ENCODE measurements at places on chromosomes 13 and 19.

DNA sequence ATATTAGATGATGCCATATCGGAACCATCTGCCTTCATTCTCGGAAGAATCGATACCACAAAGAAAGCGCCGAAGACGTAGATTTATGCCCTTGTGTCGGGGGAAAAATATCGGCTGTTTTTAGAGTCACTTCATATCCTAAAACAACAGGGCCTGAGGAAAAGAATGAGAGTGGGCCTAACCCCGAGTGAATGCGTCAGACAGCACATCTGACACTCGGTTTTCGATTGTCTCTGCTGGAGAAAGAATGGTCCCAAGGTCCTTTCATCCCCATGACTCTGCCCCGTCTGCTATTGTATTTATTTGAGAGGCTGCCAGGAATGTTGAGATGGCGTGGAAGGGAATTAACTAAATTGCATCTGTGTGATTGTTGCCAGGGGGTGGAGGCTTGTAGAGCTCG is 46.1 kb downstream of the CHST8 start:
- DNase-seq = no peak

DNA sequence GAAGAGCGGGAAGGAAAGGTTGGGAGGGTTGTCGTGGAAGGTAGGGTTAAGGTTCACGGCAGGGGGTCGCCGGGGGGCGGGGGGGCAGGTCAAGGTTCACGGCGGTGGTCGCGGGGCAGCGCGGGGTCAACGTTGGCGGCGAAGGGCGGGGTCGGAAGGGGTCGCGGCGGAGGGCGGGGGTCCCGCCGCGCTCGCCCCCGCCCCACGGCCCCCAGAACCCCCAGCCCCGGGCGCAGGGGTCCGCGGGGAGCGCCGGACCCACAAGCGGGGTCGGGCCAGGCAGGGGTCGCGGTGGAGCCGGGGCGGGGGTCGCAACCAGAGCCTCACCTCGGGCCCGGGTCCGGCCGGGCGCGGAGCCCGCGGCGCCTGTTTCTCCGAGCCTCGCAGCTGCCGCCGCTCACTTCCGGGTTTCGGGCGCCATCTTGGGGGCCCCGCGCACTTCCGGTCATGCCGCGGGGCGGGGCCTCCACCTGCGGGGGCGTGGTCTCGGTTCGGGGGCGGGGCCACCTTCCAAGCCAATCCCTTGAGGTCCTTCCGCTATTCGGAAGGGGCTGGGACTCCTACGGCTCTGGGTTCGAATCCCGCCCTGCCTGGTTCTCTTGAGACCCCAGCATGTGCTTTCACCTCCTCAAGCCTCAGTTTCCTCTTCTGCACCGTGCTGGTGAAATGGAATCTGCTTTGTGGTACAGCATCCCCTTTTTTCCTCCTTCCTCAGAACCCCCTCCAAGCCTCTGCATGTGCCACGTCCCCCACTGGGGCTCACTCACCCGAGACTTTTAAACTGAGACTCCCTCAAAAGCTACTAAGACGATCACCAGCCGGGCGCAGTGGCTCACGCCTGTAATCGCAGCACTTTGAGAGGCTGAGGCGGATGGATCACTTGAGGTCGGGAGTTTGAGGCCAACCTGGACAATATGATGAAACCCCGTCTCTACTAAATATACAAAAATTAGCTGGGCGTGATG is at the start of gene SBNO2:
Gene SBNO2, minus strand, starts transcription at position 424 of the 965 bp plus-strand sequence. CDS start 19,992 bp downstream, outside the sequence.
- DNase-seq = peak; percentile 79

- DNase-seq = no peak
These were observed 25.5 kb upstream of the MCF2L start for GRCh38 chr13:112943309-112944125.

- DNase-seq = no peak
These were observed 505 bp downstream of the PAF1 start for GRCh38 chr19:39390451-39390750.

DNA sequence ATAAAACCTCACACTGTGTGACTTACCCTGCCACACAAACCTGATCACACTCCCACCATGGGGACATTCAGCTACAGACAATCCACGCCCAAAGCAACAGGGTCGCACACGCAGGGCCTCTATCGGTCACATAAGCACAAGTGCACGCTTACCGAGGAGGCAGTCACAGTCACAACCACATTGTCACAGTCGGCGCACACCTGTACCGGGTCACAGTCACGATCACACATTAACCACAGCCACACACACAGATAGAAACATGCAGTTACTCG is 579 bp downstream of the ZNF566 start:
- DNase-seq = peak; percentile 15

GRCh38 chr13:52446265-52446664 is 4.2 kb downstream of the VPS36 start:
- DNase-seq = no peak

- no peak for DNase-seq
These were observed 5.4 kb downstream of the SOX21 start for GRCh38 chr13:94706843-94707399.

DNA sequence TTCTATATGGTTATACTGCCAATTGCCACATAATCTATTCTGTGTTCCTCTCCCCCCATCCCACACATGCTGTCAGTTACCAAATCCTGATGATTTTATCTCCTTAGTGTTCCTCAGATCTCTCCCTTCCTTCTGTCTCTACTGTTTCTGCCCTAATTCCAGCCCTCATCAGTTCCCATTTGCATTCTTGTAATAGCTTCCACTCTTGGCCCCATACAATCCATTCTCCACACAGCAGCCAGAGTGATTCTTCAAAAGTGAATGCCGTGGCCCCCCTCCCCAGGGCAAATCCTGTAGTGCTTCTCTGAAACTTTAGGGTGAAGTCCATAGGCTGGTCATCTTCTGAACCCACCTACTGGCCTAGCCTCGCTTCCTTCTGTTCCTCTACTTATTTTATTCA is 114.4 kb downstream of the ZAR1L start:
- no peak for DNase-seq

- no peak for DNase-seq
These were observed 352.1 kb upstream of the SLITRK1 start for GRCh38 chr13:84234416-84234815.

DNA sequence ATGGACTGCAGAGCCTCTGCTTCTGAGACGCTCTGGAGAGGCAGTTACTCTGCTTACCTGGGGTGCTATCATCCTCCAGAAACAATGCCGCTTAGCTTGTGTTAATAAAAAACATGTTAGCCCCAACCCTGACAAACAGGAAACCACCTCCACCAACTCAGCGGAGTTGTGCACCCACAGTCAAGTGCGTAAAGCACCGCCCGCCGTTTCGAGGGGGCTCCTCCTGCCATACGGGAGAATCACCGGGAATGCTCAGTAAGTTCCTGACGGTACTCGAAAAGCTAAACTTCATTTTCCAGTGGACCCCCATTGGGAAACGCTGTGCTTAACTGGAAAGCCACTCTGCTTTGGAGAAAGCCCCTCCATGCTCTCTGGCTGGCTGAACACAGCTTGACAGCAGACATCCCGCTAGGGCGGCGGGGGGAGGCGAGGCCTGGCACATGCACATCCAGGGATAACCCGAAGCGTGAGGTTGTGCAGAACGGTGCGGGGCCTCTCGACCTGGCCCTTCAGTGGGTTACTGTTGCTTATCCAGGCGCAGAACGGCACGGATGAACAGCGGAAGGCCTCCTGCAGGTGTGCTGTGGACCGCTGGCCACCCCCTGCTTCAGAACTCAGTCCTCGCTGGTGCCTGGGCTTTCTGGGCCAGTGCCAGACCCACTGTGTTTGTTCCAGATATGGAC is 17.1 kb downstream of the GAS6 start:
- DNase-seq = no peak

DNA sequence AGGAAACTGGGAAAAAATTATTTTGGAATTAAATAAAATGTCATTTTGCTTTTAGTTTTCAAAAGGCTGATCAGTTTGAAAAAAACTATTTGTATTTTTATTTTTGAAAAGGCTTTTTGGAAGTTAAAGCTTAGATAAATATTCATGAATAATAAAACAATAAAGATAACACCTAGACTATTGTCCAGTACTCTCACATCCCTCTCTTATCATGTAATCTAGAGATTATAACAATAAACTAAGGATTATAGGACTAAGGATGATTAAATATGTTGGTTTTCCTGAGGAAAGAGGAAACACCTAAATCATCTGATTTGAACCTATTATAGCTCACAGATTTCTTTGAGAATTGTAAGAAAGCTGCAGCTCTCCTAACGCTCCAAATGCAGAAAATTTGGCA is 81.4 kb upstream of the AKAP11 start:
- DNase-seq = no peak

DNA sequence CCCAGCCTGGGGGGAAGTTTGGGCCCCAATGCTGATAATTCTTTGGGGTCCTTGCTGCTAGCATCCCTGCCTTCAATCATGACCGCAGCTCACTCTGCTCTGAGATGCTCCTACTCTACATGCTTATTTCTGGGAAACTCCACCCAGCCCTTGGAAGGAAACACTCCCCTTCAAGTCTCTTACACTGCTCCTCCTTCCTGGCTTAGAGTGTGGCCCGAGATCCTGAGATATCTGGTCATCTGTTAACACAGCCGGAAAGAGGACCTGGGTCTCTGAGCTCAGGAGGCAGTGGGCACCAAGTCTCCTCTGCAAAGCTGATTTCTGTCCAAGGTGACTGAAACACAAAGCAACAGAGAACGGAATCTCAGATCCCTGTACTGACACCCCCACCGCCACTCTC is 33.0 kb downstream of the CYP4F2 start:
- no peak for DNase-seq

- peak; percentile 55 for DNase-seq
These were observed 54.3 kb downstream of the GATAD2A start for GRCh38 chr19:19459707-19460251.

GRCh38 chr13:45325806-45326205 is 15.2 kb downstream of the TPT1 start:
- no peak for DNase-seq

- DNase-seq = no peak
These were observed 480 bp downstream of the GPR108 start for GRCh38 chr19:6736917-6737283.

DNA sequence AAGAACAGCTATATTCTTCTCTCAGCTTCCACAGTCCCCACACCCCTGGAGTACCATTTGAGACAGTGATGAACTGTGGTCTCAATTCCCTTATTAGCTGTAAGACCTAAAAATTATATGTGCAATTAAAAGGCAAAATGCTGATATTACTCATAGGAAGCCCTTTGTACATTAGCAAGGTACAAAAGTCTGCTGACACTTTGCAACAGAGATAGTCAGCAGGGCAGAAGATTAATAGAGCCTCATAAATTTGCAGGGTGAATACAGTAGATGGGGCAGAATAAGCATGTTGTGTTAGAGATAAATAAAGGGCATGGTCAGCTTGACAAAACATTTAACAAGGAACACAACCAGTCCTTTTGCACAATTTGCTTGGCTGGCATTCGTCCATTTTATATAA is 210.0 kb upstream of the OBI1 start:
- no peak for DNase-seq

GRCh38 chr13:76884186-76884906 is 1.9 kb downstream of the KCTD12 start:
- no peak for DNase-seq

DNA sequence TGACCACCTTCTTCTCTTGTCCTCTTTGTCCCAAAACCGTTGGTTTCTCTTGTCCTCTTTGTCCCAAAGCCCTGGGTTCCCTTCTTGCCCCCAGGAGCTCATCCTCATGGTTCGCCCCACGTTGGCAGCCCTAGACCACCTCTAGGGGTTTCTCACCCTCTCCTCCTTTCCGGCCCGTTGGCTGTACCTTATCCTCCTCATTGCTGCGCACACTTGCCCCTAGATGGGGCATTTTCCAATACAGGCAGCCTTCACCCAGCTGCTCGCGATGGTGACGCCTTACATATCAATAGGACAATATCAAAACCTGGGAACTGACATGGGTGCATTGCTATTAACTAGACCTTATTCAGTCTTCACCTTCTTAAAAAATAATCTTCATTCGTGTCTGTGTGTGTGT is 86.5 kb downstream of the IPO5 start:
- DNase-seq = no peak

- DNase-seq = no peak
These were observed 62.6 kb downstream of the RYR1 start for GRCh38 chr19:38496116-38496515.

GRCh38 chr13:109241160-109241559 is 545.2 kb downstream of the IRS2 start:
- DNase-seq = no peak

GRCh38 chr19:21694171-21694906 is 73.0 kb downstream of the ZNF100 start:
- no peak for DNase-seq

GRCh38 chr13:50448535-50448998 is 394.9 kb downstream of the DLEU7 start:
- no peak for DNase-seq

DNA sequence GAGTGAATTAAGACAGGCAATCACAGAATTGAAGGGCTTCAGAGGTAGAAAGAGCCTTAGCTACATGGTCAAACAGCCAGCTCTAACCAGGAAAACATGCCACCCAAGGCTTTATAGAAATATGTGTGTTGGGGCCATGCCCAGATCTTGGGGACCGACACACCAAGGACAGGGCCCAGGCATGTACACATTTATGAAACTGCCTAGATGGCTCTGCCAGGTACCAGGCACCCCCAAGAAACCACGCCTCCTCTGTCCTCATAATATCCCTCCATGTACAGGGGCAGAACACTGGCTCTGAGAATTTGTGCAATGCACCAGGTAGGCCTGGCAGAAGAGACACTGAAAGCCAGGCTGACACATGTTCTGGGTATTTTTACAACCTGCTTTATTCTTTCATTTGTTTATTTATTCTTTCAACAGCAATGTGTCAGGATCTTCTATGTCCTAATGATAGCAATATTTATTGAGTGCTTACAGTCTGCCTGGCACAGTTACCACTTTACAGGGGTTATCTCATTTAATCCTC is 137.9 kb upstream of the LSM14A start:
- DNase-seq = no peak

- DNase-seq = no peak
These were observed 54.5 kb downstream of the LNX2 start for GRCh38 chr13:27565818-27566217.

DNA sequence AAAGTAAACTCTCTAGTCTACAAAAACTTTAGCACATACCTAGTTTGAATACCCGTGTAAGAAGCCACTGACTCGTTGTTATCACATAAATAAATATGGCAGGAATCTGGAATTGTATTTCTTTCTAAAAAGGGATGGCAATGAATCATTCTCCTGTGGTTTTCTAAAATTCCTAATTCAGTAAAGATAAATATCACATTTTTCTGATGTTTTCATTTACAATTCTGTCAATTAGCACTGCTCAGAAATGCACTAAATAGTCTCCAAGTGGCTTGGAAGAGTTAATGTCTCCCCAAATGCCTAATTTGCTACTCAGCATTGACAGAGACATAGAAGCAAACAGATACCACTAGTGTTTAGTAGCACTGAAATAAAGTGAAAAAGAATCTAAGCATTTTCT is 547.7 kb upstream of the SLITRK1 start:
- no peak for DNase-seq

DNA sequence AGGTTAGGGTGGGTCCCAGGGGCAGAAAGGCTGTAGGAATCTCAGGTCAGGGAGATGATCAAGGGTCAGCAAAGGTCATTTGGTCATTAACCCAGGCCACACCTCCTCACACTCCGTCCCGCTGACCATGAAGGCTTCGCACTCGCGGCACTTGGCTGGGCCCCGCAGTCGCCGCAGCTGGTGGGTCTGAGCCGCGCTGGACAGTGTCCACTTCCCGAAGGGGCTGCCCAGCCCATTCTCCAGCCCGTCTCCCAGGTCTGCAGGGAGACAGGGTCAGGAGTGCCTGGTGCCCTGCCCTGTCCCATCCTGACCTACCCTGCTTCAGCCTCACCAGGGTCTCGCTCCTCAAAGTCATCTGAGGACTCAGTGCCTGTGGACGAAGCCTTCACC is 7.3 kb upstream of the LPAR2 start:
- DNase-seq = no peak

- DNase-seq = no peak
These were observed 148.9 kb downstream of the USP12 start for GRCh38 chr13:27022571-27023311.

All from activated T-helper 1 cell treated with Interleukin-2 at 50 U/mL for 16 hours (primary cell).